Bronchus fibroblast of lung (primary cell): ENCODE measurements at places on chromosomes 3 and 15. TPM values are rescaled to one million over a fixed set of nuclear protein-coding genes. Genes with fewer than 3 reads are reported as not detected.

The FMN1 gene
- total RNA-seq, result 4.6 and 6.7 TPM in 2 replicates

The SCAANT1 gene
- not detected in 2 replicates for total RNA-seq

The TMEM108 gene
- 0.50 and 0.89 TPM in 2 replicates for total RNA-seq

The VGLL3 gene
- total RNA-seq, result 15.8 and 32.8 TPM in 2 replicates

The TTLL3 gene
- total RNA-seq, result 8.3 and 8.7 TPM in 2 replicates

The DPPA2 gene
- not detected in 2 replicates for total RNA-seq

The ZKSCAN7 gene
- total RNA-seq, result 4.8 and 5.2 TPM in 2 replicates

The TTLL13 gene
- total RNA-seq, result not detected in 2 replicates

The VILL gene
- total RNA-seq, result 4.9 and 5.0 TPM in 2 replicates

The SPINT1 gene
- total RNA-seq, result 2.5 and 4.3 TPM in 2 replicates

The FSD2 gene
- not detected in 2 replicates for total RNA-seq

The CD80 gene
- not detected in 2 replicates for total RNA-seq

The PLCH1 gene
- total RNA-seq, result 0.30 TPM in 1 of 2 replicates, not detected in the other

The CRTC3 gene
- 9.2 and 10.7 TPM in 2 replicates for total RNA-seq

The SHC4 gene
- total RNA-seq, result 0.67 and 0.74 TPM in 2 replicates

The SRGAP3 gene
- total RNA-seq, result 1.2 and 1.7 TPM in 2 replicates

The SENP5 gene
- 16.5 and 16.8 TPM in 2 replicates for total RNA-seq

The A4GNT gene
- total RNA-seq, result not detected in 2 replicates

The AHSG gene
- not detected in 2 replicates for total RNA-seq

The NEDD4 gene
- total RNA-seq, result 23.9 and 27.2 TPM in 2 replicates

The CLEC3B gene
- 19.9 and 23.4 TPM in 2 replicates for total RNA-seq

The MANF gene
- total RNA-seq, result 78.0 and 87.9 TPM in 2 replicates

The ARL6 gene
- 5.7 and 6.7 TPM in 2 replicates for total RNA-seq

The POLQ gene
- 4.3 and 4.7 TPM in 2 replicates for total RNA-seq

The TPRG1 gene
- total RNA-seq, result 0.17 TPM in 1 of 2 replicates, not detected in the other

The LMAN1L gene
- total RNA-seq, result not detected in 2 replicates

The SI gene
- total RNA-seq, result not detected in 2 replicates

The NSUN3 gene
- total RNA-seq, result 3.3 and 8.2 TPM in 2 replicates

The CRYGS gene
- total RNA-seq, result 0.34 and 0.59 TPM in 2 replicates

The CCRL2 gene
- 0.45 TPM in 1 of 2 replicates, not detected in the other for total RNA-seq

The LRRC31 gene
- not detected in 2 replicates for total RNA-seq

The ALDH1A2 gene
- total RNA-seq, result 0.30 and 0.84 TPM in 2 replicates

The CACNA2D2 gene
- total RNA-seq, result 0.15 and 0.17 TPM in 2 replicates

The FETUB gene
- total RNA-seq, result not detected in 2 replicates

The AGBL1 gene
- total RNA-seq, result not detected in 2 replicates

The FGF12 gene
- 0.15 TPM in 1 of 2 replicates, not detected in the other for total RNA-seq

The SEMA5B gene
- total RNA-seq, result not detected in 2 replicates

The CCR5 gene
- not detected in 2 replicates for total RNA-seq

The MGLL gene
- 49.4 and 49.8 TPM in 2 replicates for total RNA-seq

The ARHGEF26 gene
- 2.4 and 3.4 TPM in 2 replicates for total RNA-seq

The SAXO2 gene
- total RNA-seq, result under 0.01 and 0.50 TPM in 2 replicates

The ALS2CL gene
- 0.15 and 0.17 TPM in 2 replicates for total RNA-seq

The SERP1 gene
- 211 and 224 TPM in 2 replicates for total RNA-seq

The CLDN16 gene
- total RNA-seq, result not detected in 2 replicates

The JAGN1 gene
- total RNA-seq, result 45.2 and 54.7 TPM in 2 replicates

The MAP6D1 gene
- 3.2 and 3.6 TPM in 2 replicates for total RNA-seq

The EOMES gene
- total RNA-seq, result not detected in 2 replicates

The SCAPER gene
- total RNA-seq, result 2.4 and 6.6 TPM in 2 replicates

The HRH1 gene
- total RNA-seq, result 4.9 and 5.4 TPM in 2 replicates

The SLC15A2 gene
- total RNA-seq, result 0.15 and 0.17 TPM in 2 replicates
